Stimulated activated CD8-positive, alpha-beta memory T cell treated with anti-CD3 and anti-CD28 coated beads, Interleukin-15, amount 100 ng/mL, for 4 hours (primary cell): ENCODE measurements at places on chromosomes 13 and 19.

DNA sequence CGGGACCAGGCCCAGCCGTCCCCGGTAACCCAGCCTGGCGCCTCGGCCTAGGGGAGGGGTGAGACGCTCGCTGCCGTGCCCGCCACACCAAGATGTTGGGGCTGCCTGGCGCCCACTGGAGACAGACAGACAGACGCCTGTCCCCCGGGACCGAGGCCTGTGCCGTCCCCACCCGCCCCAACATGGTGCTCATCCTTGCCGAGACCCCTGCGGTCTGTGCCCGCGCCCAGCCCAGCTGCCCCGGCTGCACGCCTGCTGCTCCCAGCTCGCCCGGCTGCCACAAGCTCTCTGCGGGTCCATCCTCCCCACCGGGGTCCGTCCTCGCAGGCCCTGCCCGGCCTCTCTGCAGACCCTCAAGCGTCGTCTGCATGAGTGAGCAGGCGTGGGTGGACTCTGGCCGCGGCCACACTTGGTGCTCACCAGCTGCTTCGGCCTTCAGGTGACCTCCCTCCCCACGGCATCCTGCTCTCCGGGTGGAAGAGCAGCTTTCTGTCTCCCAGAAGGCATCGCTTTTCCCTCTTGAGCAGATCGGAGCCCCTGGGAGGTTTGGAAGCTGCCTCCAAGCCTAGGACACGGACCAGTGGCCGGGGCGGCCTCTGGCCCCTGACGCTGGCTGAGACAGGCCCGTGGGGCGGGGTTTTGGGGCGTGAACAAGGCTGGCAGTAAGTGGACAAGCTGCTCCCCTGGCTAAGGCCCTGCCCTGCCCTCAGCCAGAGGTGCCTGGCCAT, 6.7 kb upstream of the TMPRSS9 start:
- DNase-seq, result no peak

GRCh38 chr19:35977446-35978222, 17.4 kb upstream of the SDHAF1 start:
- no peak for DNase-seq

GRCh38 chr13:49933511-49933910, 2.6 kb downstream of the SPRYD7 start:
- no peak for DNase-seq

GRCh38 chr13:44920013-44920412, 69.3 kb downstream of the NUFIP1 start:
- DNase-seq, result no peak

DNA sequence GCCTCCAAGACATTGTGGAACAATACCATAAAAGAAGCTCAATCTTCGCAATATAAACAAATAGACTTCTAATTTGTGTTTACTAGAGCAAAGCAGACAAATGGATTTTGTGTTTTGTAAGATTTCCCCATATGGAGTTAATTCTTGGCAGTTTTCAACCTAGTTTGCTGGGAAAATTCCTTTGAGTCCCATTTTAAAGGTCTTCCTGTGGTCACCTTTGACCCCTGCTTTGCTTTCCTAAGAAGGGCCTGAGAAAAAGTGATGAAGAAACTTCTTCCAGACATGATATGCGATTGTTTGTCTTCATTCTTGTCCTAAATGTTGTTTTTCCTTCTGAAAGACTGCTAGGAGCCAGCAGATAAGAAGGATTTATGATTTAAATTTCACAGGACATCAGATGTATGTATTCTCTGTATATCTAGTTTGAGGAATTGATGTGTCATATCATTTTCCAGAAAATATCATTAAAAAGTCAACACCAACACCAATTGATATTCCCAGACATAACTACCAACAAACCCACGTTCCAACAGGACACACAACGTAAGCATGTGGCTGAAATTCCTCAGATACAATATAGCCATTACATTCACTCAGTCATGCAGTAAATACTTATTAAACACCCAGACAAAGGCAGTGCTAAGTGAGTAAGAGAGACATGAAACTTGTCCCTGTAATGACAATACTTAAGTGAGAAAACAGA, 276.4 kb downstream of the LHFPL6 start:
- DNase-seq, result no peak

- DNase-seq, result no peak
Observed at GRCh38 chr13:72737033-72737432, 9.3 kb downstream of the BORA start.

GRCh38 chr19:2063824-2064223, 12.8 kb upstream of the MKNK2 start:
- no peak for DNase-seq

- DNase-seq, result peak; percentile 28
Observed at GRCh38 chr19:53906211-53907192, 2.6 kb upstream of the CACNG7 start.

DNA sequence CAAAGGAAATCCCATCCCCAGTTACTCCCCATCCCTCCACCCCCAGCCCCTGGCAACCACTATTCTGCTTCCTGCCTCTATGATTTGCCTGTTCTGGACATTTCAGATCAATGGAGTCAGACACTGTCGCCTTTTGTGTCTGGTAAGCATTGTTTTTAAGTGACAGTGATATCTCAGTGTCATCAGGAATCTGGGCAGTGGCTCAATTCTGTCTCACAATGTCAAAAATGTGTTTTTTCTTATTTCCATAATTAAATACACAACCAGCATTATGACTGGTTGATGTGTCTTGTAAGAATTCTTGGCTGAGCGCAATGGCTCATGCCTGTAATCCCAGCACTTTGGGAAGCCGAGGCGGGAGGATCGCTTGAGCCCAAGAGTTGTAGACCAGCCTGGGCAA, 20.2 kb upstream of the PGLS start:
- DNase-seq, result no peak

- peak; percentile 30 for DNase-seq
Observed at GRCh38 chr13:40377783-40378182, 288.7 kb downstream of the FOXO1 start.

GRCh38 chr13:74511523-74511922, 377.3 kb upstream of the KLF12 start:
- no peak for DNase-seq

GRCh38 chr13:114031631-114032030, 57.8 kb upstream of the C13orf46 start:
- DNase-seq, result no peak

GRCh38 chr13:114263578-114263977, 17.8 kb upstream of the UPF3A start:
- no peak for DNase-seq

GRCh38 chr13:35906636-35907035, 224.5 kb downstream of the DCLK1 start:
- DNase-seq, result no peak

GRCh38 chr13:99996381-99996973, 14.9 kb downstream of the ZIC2 start:
- DNase-seq, result no peak

GRCh38 chr19:10271543-10272086, 695 bp downstream of the ICAM1 start:
- DNase-seq, result no peak

GRCh38 chr13:25280396-25280795, 6.9 kb downstream of the MTMR6 start:
- no peak for DNase-seq

- DNase-seq, result peak; percentile 70
Observed at GRCh38 chr19:17215127-17215971, at the start of gene USE1. Gene USE1 (plus strand): TSS chr19:17215357. CDS start chr19:17215406, 49 bp downstream.
